ENCODE measurements at places on chromosomes 5 and 9.

DNA sequence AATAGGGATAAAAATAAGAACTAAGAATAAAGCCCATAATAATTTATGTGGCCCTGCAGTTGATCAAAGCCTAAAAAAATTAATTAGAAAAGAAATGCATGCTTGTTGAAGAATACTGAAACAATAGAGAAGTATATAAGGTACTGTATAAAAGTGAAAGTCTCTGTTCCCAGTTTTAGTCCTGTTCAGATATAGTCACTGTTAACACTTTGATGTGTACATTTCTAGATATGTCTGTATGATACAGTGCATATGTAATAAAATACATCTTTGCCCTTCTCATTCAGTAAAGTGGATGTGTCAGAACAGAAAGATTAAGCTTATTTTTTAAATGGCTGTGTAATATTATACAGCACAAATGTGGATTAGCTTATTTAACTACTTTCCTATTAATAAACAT is 4.1 kb downstream of the C9orf85 start:
- DNase-seq: no peak

DNA sequence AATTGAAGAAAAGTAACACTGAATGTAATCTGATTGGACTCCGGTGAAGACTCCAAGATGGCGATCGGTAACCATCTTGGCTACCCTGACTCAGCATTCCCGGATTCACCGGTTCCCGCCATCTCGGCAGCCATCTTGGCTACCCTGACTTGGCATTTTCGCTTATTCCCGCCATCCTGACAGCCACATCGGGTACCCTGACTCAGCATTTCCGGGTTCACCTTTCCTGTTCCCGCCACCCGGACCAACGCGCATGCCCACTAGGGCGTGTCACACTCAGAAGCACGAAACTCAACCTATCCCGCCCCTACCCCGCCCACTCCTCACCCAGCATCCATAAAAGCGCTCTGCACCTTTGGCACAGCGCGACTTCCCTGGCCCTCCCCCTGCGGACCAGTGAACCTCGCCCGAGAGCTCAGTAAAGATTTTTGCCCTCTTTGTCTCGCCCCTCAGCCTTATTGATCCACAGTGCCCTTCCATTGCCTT is 17.2 kb downstream of the SPTLC1 start:
- DNase-seq: peak; percentile 62

- DNase-seq: no peak
Measured at GRCh38 chr5:173909199-173909598, 21.1 kb downstream of the CPEB4 start.

DNA sequence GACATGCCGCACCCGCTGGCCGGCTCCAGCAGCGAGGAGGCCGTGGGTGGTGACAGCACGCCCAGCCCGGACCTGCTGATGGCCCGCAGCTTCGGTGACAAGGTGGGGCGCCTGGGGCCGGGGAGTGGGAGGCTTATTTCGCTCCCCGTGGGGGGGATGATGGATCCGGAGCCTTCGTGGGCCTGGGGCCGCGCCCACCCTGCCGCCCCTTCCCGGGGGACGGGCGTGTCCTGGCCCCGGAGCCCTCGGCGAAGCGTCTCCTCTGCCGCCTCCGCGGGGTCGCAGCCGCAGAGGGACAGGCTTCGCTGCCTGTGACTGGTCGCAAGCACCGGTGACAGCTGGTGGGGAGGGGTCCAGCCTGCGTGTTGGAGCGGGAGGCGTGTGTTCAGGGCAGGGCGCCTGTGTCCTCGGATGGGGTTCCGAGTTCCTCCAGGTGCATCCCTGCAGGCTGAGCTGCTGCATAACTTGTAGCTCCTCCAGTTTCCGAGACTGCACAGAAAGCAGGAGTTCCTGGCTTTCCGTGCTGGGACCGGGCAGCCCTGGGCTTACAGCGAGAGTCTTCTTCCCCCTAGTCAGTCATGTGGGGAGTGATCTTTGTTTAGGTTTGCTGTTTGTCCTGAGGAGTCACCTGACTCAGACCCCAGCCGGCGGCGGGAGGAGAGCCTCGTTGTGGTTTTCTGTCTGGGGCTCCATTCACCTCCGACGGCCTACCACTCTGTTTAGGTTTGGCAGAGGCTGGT is 666 bp downstream of the SNX30 start:
- DNase-seq: peak; percentile 49

DNA sequence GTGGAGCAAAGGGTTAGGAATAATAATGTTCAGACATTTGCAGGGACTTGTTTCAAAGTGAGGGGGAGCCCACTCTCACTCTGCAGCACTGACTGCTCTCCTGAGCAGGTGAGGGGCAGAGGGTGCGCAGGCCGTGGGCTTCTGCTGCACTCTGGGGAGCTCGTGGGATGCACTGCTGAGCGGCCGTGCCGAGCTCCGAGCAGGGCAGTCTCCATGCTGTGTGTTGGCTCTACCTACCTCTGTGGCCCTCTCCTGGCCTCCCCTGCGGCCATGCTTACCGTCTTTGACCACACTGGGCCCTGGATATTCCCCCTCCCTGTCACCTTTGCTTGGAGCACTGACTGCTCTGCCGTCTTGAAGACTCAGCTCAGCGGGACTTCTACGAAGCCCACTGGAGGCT is 33.7 kb downstream of the CRB2 start:
- no peak for DNase-seq

- DNase-seq: no peak
Measured at GRCh38 chr5:14732991-14733390, 68.5 kb downstream of the OTULIN start.

DNA sequence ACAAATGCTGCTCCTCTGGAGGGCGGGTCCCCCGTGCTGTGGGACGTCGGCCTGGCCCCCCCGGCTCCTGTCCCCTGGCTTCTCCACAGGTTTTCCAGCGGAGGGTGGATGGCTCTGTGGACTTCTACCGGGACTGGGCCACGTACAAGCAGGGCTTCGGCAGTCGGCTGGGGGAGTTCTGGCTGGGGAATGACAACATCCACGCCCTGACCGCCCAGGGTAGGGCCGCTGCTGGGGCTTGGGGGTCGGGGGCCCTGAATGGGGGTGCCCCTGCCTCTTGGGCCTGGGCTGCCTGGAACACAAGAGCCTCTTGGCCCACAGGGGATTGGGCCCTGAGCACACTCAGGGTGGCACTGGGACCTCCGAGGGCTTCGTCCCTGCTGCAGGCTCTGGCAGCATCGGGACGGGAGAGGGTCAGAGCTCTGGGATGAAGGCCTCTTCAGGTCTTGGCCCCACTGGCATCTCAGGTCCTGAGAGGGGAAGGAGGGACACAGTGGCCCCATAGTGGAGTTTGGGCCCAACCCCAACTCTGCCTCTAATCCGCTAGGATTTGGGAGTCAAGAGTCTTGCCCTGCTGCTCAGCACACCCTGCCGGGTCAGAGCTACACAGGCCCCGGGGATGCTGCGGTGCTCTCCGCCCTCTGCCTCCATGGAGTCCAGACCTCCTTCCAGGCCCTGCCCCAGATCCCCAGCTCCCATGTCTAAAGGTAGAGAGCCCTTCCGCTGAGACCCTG is 5.2 kb downstream of the FCN2 start:
- no peak for DNase-seq

- no peak for DNase-seq
Measured at GRCh38 chr5:131684595-131684994, 49.6 kb upstream of the RAPGEF6 start.

- no peak for DNase-seq
Measured at GRCh38 chr5:136420168-136420898, 55.0 kb upstream of the TRPC7 start.

DNA sequence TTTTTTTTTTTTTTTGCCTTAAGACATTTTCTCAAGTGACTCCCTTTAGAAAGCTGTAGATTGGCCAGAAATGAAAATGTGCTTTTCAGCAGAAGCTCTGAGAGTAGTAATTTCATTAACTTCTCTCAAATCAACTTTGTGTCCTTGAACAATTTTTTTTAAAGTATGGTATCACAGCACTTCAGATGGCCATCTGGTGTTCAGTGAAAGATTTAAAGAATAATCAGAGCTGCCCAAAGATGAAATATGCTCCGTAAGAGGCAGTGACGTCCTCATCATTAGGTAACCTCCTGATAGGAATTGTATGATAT is 43.0 kb upstream of the PCAT7 start:
- no peak for DNase-seq

DNA sequence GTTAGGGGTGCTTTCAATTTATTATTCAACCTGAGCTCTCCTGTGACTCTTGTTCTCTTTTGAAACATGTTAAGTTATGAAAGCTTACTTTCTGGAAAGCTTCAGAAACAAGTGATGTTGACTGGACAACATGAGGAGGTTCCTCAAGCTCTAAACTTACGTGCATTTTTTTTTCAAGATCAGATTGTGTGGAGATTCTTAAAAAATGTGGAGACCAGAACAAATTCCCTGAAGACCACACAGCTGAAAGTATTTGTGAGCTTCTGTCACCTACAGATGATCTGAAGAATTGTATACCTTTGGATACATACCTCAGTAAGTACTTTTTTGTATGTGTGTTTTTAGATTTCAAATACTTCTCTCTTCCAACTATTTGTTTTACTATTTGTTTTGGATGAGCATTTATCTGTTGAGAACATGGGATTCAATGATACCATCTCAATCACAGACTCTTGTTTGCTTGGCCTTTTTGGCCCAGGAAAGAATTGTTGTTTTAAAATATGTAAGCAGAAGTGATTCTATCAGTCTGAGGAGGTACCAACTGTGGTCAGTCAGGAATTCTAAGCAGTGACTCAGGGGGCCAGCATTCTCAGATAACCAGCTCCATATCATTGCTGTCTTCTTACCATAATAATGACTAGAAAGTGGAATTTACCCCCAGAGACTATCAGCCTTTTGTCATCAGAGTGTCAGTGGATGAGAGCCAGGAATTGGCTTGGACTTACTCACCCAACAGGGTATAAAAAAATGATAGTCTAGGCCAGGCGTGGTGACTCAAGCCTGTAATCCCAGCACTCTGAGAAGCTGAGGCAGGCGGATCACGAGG is 34.4 kb upstream of the GLIPR2 start:
- no peak for DNase-seq

- no peak for DNase-seq
Measured at GRCh38 chr9:4266602-4267001, 33.3 kb downstream of the GLIS3 start.

DNA sequence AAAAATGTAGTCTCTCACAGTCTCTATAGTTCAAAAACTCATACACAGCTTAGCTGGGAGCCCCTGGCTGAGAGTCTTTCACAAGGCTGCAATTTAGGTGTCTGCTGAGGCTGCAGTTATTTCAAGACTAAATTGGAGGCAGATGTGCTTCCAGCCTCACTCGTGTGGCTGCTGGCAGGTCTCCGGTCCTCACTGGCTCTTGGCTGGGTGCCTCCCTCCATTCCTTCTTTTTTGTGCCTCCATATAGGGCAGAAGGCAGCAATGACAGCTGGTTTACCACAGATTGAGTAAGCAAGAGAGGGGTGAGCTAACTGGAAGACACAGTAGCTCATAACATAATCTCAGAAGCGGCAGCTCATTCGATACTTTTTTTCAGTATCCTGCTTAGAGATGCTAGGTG is 2167.7 kb upstream of the WWC1 start:
- no peak for DNase-seq

- no peak for DNase-seq
Measured at GRCh38 chr5:122500245-122501088, 188.4 kb downstream of the SNCAIP start.

DNA sequence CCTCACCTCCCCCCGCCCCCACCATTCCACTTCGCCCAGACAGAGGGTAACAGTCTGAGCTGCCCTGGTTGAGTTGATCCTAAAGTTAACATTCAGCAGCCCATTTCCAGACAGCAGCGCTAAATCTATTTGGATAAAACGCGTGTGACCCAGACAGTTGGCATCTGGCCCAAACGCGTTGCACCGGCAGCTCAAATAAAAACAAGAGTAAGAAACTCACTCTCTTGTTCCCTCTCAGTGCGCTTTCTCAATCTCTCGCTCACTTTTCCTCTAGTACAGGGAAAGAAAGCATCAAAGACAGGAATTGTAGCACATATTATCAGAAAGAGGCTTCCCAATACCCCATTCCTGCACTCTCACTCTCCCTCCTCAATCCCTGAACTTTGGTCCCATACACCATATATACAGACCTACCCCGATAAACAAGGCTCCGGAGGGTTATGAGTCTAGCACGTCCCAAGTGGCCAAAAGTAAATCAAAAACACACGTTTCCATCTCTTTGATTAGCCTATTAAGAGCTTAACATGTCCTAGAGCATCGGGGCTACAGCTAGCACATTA is 1.3 kb downstream of the ADAMTS6 start:
- peak; percentile 25 for DNase-seq
